ENCODE measurements at places on chromosomes 5 and 9.

DNA sequence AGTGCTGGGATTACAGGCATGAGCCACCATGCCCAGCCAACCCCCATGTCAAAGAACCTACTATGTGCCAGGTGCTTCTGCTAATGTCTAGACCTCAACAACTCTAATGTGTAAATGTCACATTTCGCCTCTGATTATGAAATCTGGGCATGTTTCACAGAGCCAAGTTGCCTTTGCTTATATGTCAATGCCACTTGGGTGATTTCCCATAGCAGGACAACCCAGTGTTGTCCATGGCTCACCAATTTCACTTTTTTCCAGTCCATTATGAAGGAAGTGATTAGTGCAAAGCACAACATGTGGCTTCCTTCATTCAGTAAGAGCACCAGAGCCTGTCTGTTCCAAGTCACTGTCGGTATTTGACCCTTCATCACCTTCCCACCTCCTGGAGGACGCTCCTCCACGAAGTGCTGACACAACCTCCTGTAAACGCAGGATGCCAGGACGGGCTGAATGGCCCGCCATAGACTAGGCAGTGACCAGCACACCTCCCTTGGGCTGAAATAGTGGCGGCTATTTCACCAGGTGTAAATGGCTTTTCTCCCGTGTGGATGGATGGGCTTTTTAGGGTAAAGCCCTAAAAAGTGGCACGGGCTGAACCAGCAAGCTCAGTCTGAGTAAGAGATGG lies 962 bp upstream of the PKN3 start:
- no peak for DNase-seq

DNA sequence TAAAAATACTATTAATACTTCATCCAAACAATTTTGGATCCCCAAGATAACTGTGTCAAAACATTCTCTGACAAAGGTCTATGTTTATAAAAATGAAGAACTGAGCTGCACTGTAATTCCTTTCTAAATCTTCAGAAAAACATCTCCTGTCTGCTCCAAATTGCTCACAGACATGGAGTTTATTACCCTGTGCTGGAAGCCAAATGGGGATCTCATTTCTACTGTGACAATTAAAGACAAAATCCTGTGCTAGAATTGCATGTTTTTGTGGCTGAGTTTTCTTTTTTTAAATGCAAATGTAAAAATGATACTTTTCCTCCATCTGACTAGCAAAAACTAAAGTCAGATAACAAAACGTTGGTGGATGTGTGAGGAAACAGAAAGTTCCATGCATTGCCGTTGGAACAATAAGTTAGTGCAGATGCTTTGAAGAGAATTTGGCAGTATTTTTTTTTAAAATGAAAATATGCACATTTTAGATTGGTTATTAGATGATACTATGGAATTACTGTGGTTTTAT lies 93.5 kb downstream of the GNA14 start:
- DNase-seq: no peak

DNA sequence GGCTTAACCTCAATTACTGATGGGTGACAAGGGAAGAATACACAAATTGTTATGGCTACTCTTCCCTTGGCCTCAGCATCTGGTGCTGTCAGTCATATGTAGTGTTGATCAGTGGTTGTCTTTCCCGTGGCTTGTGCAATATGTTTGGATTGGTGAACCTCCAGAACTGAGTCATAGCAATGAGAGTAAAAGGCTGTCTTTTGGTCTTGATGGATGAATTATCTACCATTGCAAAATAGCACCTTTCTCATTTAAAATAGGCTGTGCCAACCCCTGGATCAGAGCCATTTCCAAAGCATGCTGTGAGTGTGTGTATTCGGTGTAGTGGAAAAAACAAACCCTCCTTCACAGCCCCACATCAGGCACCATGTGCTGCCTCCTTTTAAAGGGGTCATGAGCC lies 14.6 kb upstream of the F2R start:
- peak; percentile 17 for DNase-seq

- no peak for DNase-seq
Observed at GRCh38 chr9:131013015-131013755, 4.2 kb downstream of the LAMC3 start.

GRCh38 chr9:114494776-114495569 lies 10.3 kb downstream of the WHRN start:
- no peak for DNase-seq

DNA sequence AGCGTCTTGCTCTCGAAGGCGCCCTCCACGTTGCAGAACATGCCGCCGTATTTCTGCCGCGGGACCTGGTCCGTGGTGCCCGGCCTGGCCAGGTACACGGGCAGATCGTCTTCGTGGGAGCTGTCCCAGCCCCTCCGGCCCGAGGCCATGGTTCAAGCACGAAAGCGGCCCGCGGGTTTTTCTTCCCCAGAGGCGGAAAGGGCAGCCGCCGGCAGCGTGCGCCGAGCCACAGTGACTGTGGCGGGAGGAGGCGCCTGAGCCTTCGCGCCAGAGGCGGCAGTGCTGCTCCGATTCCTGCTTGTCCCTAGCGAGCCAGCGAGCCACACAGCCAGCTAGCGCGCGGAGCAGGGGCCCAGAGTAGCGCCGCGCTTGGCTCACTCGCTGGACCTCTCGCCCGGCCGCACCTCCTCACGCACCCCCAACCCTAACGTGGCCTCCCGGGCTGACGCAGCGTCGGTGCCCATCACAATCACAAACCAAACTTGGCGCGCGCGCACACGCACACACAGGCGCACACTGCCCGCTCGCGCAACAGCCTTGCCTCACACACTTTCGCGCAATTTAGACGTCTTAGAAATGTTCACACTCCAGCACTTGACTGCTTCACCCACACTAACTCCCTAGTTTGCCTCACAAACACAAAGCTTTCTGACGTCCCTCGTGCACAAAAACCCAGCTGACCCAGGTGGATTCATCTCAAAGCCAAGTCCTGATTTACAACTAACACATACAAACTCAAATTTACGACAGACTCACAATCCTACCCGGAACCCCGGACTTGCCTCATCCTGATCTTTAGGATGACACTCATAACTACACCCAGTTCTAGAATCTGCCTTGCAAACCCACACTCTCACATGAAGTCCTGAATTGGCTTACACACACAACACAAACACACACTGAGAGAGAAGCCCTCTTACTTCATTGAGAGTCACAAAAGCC lies at the start of gene DPYSL3:
DPYSL3 (minus strand) TSS at position 359 of the 942 bp plus-strand sequence; CDS start at position 149, 210 bp downstream.
- DNase-seq: peak; percentile 77

GRCh38 chr5:131524431-131524830 lies 110.6 kb downstream of the RAPGEF6 start:
- DNase-seq: no peak
